Ascending aorta (tissue), 2 donors: ENCODE measurements at places on chromosomes 6 and 20. TPM values are rescaled to one million over a fixed set of nuclear protein-coding genes. Genes with fewer than 3 reads are reported as not detected.

NRSN1 gene
- not detected for total RNA-seq

SLC29A1 gene
- 224 TPM for total RNA-seq

CDH4 gene
- total RNA-seq, result not detected

DNA sequence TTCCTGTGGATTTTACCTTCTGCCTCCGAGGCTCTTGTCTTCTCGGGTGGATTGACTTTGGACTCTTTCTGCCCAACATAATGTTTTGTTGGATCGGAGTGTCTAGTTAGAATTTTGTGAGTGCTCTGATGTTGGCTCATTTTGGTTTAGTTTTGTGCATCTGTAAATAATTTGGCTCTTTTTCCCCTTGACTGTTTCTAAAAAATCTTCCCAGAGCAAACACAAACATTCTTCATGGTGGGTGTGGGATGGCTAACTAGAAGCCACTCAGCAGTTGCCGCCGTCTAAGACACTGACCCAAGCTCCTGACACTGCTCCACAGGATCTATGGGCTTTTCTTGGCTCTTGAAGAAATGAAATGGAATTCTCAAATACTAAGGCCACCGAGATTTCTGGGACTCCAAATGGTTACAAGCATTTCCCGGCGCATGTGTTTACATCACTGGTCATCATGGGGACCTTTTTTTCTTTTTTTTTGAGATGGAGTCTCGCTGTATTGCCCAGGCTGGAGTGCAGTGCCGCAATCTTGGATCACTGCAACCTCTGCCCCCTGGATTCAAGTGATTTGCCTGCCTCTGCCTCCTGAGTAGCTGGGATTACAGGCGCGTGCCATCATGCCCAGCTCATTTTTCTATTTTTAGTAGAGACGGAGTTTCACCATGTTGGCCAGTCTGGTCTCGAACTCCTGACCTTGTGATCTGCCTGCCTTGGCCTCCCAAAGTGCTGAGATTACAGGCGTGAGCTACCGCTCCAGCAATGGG lies 92.0 kb upstream of the FRMD1 start:
- no peak overlapping the region for H3K27ac ChIP-seq
- H3K36me3 ChIP-seq, result no peaks in the 10 kb centered on the region
- no peaks in the 10 kb centered on the region for H3K27me3 ChIP-seq

DNA sequence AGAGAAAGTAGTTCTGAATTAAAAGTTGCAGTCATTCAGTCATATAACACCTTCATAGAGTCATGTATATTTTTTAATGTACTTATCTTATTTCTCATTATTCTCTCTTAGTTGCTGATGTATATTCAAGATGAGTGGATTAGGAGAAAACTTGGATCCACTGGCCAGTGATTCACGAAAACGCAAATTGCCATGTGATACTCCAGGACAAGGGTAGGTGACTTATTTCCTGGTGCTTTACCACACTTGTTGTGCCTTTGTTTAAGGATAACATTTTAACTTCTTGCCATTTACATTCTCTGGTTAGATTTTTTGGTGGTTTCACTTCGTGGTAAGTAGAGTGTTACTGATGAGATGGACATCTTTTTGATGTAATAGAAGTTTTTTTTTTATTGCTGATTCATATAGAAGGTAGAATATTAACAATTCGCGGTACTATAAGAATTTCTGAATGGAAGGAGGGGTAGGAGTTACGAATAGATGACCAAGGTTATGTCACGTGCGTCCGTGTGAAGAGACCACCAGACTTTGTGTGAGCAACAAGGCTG lies 120.5 kb downstream of the NCOA3 start:
- H3K27me3 ChIP-seq, result no peaks in the 10 kb centered on the region
- no peaks in the 10 kb centered on the region for H3K4me1 ChIP-seq
- no peak overlapping the region for H3K27ac ChIP-seq
- H3K36me3 ChIP-seq, result peaks cover 18% of the 10 kb centered on the region
